ENCODE measurements at places on chromosomes 5 and 9. TPM values are rescaled to one million over a fixed set of nuclear protein-coding genes. Genes with fewer than 3 reads are reported as not detected.

The EPB41L4A gene
- 45.1 TPM for total RNA-seq

The OGN gene
- not detected for total RNA-seq

The CD72 gene
- total RNA-seq = 18.0 TPM

The ESM1 gene
- total RNA-seq = 1.8 TPM

DNA sequence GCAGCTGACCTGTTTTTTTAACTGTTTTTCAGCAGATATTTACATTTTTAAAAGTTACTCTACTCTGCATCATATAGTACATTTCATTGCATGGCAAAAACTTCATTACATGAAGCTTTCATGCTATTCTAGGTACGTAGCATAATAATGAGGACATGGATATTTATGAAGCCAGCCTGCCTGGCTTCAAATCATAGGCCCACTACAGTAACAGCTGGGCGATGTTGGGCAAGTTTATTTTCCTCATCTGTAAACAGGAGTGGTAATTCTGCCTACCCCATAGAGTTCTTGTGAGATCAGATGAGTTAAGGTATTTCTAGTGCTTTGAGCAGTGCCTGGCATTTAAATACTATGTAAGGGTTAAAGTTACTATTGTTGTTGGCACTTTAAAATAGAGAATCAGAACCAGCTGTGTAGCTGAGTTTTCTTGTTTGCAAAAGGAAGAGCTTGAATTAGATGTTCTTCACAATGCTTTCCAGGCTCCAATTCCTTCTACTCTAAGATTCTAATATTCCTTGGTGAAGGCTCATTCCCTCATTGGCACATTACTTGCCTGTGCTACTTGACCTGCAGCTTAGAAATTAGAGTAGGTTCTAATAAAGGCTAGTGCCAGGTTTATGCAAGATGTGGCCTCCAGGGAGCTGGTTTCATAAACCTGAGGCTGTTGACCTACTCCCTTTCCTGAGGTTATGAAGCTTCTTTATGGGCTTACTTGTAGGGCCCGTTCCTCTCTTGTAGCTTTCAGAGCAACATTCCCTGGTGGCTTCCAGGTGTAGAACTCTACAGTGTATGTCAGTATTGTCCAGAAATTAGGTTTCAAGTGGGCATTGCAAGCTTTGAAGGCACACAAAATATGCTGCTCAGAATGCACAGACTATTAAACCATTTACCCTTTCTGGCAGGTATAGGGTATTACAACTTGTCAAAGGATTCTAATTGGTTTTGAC lies 14.5 kb downstream of the ANP32B start:
- H3K4me1 ChIP-seq = peaks cover 14% of the 10 kb centered on the region
- DNase-seq = no peak
- H3K27me3 ChIP-seq = no peaks in the 10 kb centered on the region
- no peak overlapping the region for H3K27ac ChIP-seq

DNA sequence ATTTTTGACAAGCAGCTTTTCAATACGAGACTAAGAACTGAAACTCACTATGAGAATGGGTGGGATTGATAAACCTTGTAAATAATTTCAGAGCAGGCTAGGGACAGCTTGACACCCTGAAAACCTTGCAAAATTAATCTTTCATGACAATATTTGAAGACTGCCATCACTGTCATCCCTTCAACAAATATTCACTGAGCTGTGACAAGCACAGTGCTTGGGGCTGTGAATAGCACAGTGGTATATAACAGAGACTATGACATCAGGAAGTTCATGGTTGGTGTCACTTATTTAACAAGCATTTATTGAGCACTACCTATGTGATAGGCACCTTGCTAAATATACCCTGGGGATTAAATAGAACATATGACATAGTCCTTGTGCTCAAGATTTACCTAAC lies 741.0 kb upstream of the RIOK2 start:
- no peaks in the 10 kb centered on the region for H3K36me3 ChIP-seq
- no peaks in the 10 kb centered on the region for H3K4me1 ChIP-seq
- DNase-seq = no peak
- no peak overlapping the region for H3K4me3 ChIP-seq

- H3K36me3 ChIP-seq = no peaks in the 10 kb centered on the region
- H3K27ac ChIP-seq = no peak overlapping the region
- DNase-seq = no peak
- H3K27me3 ChIP-seq = no peaks in the 10 kb centered on the region
- no peak overlapping the region for H3K4me3 ChIP-seq
- no peaks in the 10 kb centered on the region for H3K4me1 ChIP-seq
These were observed 62.2 kb upstream of the PPARGC1B start for GRCh38 chr5:149667829-149668330.

DNA sequence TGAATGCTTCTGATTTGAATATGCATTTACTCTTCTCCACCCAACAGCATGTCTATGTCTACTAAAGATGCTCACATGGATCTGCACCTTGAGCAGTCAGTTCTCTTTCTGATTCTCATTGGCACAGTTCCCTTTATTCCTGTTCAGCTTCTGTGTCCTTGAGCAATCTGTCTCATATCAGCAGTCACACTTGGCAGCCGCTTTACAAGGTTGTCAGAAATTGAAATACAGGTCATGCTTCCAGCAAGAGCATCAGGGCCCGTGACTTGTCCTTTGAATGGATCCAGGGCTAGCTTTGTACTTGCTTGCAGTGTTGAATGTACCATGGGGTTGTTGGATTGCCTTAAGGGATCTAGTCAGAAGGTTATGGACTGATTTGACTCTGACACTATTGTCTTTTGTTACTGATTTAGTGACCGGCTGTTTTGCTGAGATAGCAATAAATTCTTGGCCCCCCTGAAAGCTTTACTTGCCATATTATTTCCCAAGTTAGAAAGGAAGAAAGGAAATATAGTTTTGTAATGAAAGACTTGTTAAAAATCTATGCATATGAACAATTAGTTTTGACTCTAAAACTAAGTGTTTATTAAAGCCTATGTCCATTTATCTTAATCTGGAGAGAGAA lies 273.4 kb upstream of the ISL1 start:
- no peak overlapping the region for H3K27ac ChIP-seq
- DNase-seq = no peak

GRCh38 chr5:133882846-133883245 lies 85.6 kb downstream of the C5orf15 start:
- no peaks in the 10 kb centered on the region for H3K27me3 ChIP-seq
- no peak overlapping the region for H3K4me3 ChIP-seq
- H3K4me1 ChIP-seq = no peaks in the 10 kb centered on the region

GRCh38 chr5:160159991-160160792 lies 40.9 kb upstream of the PWWP2A start:
- H3K4me3 ChIP-seq = no peak overlapping the region
- H3K27me3 ChIP-seq = no peaks in the 10 kb centered on the region
- no peaks in the 10 kb centered on the region for H3K36me3 ChIP-seq
- no peak overlapping the region for H3K27ac ChIP-seq

GRCh38 chr5:138819081-138819480 lies 56.1 kb downstream of the LRRTM2 start:
- H3K36me3 ChIP-seq = peaks cover 8% of the 10 kb centered on the region
- H3K4me1 ChIP-seq = peaks cover 16% of the 10 kb centered on the region
- H3K27me3 ChIP-seq = no peaks in the 10 kb centered on the region
- no peak overlapping the region for H3K4me3 ChIP-seq
- DNase-seq = no peak
- no peak overlapping the region for H3K27ac ChIP-seq

DNA sequence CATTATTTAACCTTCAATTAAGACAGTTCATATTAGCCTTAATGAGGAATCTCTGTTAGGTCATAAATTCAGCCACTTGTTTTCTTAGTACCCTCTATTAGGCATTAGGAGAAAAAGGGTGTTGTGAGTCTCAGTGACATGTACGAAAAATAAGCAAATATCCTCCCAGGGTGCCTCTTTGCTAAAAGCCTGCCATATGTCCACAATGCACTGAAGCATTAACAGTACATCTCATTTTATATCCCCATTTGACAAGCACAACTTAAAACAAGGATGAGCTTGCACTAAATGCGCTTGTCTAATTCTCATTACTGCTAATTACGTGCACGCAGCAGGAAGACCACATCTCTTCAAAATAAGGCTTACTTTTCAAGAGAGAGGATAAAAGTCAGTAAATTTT lies 48.4 kb upstream of the SRFBP1 start:
- no peaks in the 10 kb centered on the region for H3K36me3 ChIP-seq
- no peak overlapping the region for H3K27ac ChIP-seq
- no peak overlapping the region for H3K4me3 ChIP-seq
- DNase-seq = no peak
- H3K27me3 ChIP-seq = no peaks in the 10 kb centered on the region

DNA sequence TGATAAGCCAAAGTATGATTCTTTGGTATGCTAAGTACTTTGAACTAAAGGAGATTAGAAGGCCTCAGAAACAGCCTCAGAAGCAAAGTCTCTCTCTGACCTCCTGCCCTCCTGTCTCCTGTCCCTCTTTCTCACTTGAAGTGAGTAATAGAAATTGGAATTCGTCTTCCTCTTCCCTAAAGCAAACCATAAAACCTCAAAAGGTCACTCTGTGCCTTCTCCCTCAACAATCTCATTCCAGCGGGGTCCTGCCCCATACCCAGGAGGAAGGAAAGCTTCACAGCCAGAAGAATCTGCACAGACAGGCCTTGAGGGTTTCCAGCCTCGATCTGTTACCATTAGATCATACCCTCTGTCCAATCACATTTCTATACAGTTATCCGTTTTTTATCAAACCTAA lies 87.8 kb downstream of the HAPLN1 start:
- no peak overlapping the region for H3K27ac ChIP-seq
- no peak overlapping the region for H3K4me3 ChIP-seq
- H3K4me1 ChIP-seq = no peaks in the 10 kb centered on the region
- no peaks in the 10 kb centered on the region for H3K27me3 ChIP-seq
- no peaks in the 10 kb centered on the region for H3K36me3 ChIP-seq
